HFFc6 (cell line): ENCODE measurements at places on chromosomes 7 and 10. TPM values are rescaled to one million over a fixed set of nuclear protein-coding genes. Genes with fewer than 3 reads are reported as not detected.

Gene FOXP2
- total RNA-seq: 0.02 to 0.36 TPM (median 0.32 TPM) in 3 replicates

Gene ITGA8
- not detected in 3 replicates for total RNA-seq

Gene ERVW-1
- not detected in 3 replicates for total RNA-seq

Gene CYP2E1
- 0.48 and 0.83 TPM in 2 replicates for total RNA-seq

Gene YKT6
- 173 to 174 TPM (median 174 TPM) in 3 replicates for total RNA-seq

Gene CRHR2
- total RNA-seq: not detected in 3 replicates

Gene HGF
- 0.92 to 5.6 TPM (median 1.1 TPM) in 3 replicates for total RNA-seq

Gene FAM25G
- total RNA-seq: not detected in 3 replicates

Gene PIP
- not detected in 3 replicates for total RNA-seq

- DNase-seq: no peak
- H3K36me3 ChIP-seq: no peaks in the 10 kb centered on the region; the same call in 1 of the 2 replicates
- no peaks in the 10 kb centered on the region for H3K4me1 ChIP-seq
- H3K27ac ChIP-seq: no peak overlapping the region
- H3K27me3 ChIP-seq: no peaks in the 10 kb centered on the region; the same call in 1 of the 2 replicates
Observed at GRCh38 chr10:108465871-108466641, 1301.5 kb upstream of the SORCS1 start.

DNA sequence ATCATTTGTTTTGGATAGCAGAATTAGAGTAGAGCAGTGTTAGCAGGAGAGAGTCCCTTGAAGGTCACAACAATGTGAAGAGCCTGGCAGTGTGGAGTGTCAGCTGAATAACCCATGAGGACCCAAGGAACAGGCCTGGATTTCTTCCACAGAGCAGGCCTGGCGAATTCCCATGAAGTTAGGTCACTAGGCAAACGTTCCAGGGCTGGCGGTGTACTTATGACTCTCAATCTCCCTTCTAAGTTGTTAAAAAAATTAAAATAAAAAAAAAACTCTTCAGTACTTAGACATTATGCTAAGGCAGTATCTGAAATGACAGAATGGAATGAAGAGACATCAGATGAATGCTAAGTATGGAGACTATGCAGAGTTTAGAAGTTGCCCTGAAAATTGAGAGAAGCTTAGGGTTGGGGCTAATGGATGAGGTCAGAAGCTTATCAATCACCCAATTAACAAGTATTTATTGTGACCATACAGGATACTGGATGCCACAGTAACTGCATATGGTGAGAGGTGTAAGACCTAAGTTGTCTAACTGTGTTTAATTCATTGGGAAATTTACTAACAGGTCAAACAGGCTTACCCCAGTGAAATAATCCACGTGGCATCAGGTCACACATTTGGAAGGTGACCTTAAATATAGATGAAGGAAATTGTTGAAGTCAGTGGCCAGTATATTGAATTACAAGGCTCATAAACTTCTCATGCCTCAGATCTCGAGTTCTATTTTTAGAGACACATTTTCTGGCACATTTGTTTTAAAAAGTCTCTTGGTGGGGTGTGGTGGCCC lies 126.2 kb upstream of the NRP1 start:
- no peaks in the 10 kb centered on the region for H3K36me3 ChIP-seq
- no peak overlapping the region for H3K4me3 ChIP-seq
- peak; percentile 71 for DNase-seq
- peaks cover 30% of the 10 kb centered on the region for H3K4me1 ChIP-seq
- no peaks in the 10 kb centered on the region for H3K27me3 ChIP-seq

DNA sequence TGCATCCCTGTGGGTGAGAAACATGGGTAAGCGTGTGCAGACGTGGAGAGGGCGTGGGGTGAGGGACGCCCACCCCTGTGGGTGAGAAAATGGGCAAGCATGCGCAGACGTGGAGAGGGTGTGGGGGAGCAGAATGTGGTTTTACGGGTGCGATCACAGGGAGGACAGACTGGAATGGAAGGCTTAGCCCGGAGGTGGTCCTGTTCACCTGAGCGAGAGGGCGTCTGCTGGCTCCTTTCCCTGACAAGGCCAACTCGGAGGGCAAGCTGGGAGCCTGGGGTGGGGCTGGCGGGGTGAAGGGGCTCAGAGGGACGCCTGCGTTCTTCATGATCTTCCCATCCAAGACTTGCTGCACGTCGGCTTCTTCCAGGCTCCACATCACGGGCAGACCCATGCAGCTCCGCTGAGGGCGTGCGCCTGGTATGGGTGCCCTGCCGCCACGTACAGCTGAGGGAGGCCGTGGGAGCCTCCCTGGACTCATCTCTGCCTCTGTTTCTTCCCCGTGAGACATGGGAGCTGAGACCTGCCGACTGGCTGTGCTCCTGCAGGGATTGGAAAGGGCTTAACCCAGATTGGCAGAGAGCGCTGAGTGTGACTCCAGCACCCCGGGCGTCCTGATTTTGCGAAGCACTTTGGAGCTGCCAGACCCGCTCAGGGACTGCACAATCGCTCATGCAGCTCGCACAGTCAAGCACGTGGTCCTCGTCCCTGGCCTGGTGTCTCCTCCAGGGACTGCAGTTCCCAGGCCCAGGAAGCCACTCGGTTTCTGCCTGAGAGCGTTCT lies 74.3 kb upstream of the SHH start:
- peaks cover 10% of the 10 kb centered on the region; the same call in 1 of the 2 replicates for H3K4me1 ChIP-seq
- DNase-seq: no peak
- H3K27ac ChIP-seq: no peak overlapping the region
- H3K27me3 ChIP-seq: peaks cover 8% of the 10 kb centered on the region
- peaks cover 4% of the 10 kb centered on the region; the same call in 1 of the 2 replicates for H3K36me3 ChIP-seq

DNA sequence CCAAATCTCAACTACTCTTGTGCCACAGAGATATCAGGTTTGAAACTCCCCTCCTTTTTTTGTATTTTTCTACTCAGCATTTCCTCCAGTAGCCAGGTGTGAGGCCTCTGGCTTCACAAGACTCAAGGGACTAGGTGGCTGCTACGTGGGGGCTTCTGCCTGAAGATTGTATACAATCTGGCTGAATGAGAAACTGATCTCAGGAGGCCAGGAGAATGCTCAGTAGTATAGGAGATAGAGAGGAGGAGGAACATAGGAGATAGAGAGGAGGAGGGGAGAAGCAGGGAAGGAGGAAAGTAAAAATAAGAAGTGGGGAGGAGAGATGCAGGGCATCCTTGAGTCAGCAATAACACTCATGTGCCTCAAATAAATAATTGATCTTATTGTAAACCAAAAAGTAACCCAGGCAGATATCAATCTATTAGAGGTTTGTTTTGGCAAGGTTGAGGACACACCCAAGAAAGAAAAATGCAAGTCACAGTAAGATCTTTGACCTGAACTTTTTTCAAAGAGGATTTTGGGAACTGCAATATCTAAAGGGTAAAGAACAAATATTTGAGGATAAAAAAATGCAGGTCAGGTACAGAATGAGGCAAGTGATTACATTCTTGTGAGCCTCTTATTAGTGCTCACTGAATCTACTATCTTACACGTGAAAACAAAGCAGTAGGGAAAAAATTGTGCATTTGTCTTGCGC lies 36.8 kb downstream of the AKR1C8 start:
- H3K4me3 ChIP-seq: no peak overlapping the region
- DNase-seq: no peak
- peaks cover 1% of the 10 kb centered on the region; the same call in 1 of the 2 replicates for H3K27me3 ChIP-seq
- no peaks in the 10 kb centered on the region for H3K4me1 ChIP-seq
- H3K36me3 ChIP-seq: no peaks in the 10 kb centered on the region

GRCh38 chr10:121241337-121241736 lies 356.9 kb downstream of the FGFR2 start:
- no peak overlapping the region for H3K27ac ChIP-seq
- no peak overlapping the region for H3K4me3 ChIP-seq
- no peaks in the 10 kb centered on the region for H3K27me3 ChIP-seq
- H3K36me3 ChIP-seq: peaks cover 5% of the 10 kb centered on the region; the same call in 1 of the 2 replicates
- no peak for DNase-seq
- H3K4me1 ChIP-seq: no peaks in the 10 kb centered on the region

DNA sequence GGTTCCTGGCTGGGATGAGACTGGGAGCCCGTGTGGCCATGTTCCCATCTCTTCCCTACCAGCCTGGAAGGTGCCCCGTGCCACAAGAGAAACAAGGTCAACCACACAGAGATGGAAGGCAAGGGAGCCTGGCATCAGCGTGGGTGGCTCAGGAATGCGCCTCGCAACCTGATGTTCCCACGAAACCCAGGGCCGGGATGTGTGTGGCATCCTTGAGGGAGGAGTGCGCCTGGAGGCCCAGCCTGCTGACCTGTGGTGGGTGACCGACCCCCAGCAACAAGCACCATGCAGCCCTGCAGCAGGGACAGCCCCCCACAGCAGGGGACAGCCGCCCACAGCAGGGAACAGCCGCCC lies 267.2 kb downstream of the ELFN1 start:
- H3K36me3 ChIP-seq: peaks cover 19% of the 10 kb centered on the region
- H3K4me3 ChIP-seq: no peak overlapping the region
- no peak overlapping the region for H3K27ac ChIP-seq

DNA sequence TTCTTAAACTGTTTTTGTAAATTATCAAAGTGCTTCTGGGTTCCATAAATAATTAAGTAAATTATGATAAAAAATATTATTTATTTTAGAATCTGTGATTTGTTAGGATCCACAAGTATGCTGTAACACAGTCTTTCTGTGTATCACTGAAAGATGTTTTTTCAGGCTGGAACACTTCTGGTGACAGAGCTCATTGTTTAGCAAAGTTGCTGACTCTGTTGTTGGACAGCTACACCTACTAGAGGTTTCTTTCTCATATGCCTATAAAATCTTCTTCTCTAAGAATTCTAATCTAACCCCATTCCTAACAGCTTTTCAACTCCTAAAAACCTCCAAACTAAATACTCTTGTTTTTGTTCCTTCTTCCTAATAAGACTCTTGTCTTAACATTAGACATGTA lies 176.8 kb downstream of the THSD7A start:
- no peak overlapping the region for H3K4me3 ChIP-seq
- H3K27ac ChIP-seq: no peak overlapping the region
- H3K4me1 ChIP-seq: no peaks in the 10 kb centered on the region
- H3K27me3 ChIP-seq: no peaks in the 10 kb centered on the region
- DNase-seq: no peak

DNA sequence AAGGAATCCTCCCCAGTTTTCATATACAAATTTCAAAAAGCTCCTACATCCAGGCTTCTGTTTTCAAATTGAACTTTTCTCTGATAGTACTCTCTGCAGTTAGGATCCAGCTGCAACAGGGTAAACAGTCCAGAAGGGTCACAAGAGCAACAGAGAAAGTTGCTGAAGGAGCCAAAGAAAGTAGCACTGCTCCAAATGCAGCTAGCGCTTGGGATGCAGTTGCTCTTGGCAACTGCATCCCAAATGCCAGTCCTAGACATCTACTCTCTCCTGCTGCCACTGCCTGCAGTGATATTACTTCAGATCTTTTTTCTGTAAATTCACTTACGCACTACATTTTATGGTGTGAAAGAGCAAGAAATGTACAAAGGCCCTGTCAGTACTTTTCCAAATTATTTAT lies 14.6 kb downstream of the GPR37 start:
- no peaks in the 10 kb centered on the region for H3K27me3 ChIP-seq
- no peaks in the 10 kb centered on the region for H3K4me1 ChIP-seq
- H3K36me3 ChIP-seq: no peaks in the 10 kb centered on the region

- no peak overlapping the region; the same call in 1 of the 2 replicates for H3K27ac ChIP-seq
- DNase-seq: peak; percentile 43
- peaks cover 17% of the 10 kb centered on the region; the same call in 1 of the 2 replicates for H3K36me3 ChIP-seq
- peaks cover 27% of the 10 kb centered on the region; the same call in 1 of the 2 replicates for H3K4me1 ChIP-seq
- peaks cover 7% of the 10 kb centered on the region for H3K27me3 ChIP-seq
Observed at GRCh38 chr7:100682228-100682741, 8.7 kb downstream of the GNB2 start.

DNA sequence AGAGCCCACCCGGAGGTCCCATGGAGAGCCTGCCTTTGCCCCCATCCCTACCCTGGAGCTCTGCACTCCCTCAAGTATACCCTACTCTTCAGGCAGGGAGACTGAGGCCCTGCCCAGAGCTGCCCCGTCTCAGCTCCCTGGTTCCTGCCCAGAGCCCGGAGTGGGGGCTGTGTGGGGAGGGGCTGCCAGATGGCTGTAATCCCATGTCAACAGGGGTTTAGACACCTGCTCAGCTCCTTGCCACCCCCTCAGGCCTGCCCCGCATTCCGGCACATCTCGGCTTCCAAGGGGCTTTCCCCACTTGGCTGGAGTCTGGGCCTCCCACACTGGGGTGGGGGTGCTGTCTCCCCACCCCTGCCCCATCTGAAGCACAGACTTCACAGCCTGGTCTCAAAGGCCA lies 20.9 kb upstream of the LFNG start:
- H3K4me1 ChIP-seq: peaks cover under 1% of the 10 kb centered on the region
- H3K4me3 ChIP-seq: no peak overlapping the region
- no peak overlapping the region for H3K27ac ChIP-seq
- H3K36me3 ChIP-seq: no peaks in the 10 kb centered on the region

- H3K4me1 ChIP-seq: no peaks in the 10 kb centered on the region
- H3K27ac ChIP-seq: no peak overlapping the region
- no peaks in the 10 kb centered on the region for H3K36me3 ChIP-seq
- H3K4me3 ChIP-seq: no peak overlapping the region
- DNase-seq: no peak
Observed at GRCh38 chr7:95444796-95445195, 10.0 kb upstream of the PON2 start.

DNA sequence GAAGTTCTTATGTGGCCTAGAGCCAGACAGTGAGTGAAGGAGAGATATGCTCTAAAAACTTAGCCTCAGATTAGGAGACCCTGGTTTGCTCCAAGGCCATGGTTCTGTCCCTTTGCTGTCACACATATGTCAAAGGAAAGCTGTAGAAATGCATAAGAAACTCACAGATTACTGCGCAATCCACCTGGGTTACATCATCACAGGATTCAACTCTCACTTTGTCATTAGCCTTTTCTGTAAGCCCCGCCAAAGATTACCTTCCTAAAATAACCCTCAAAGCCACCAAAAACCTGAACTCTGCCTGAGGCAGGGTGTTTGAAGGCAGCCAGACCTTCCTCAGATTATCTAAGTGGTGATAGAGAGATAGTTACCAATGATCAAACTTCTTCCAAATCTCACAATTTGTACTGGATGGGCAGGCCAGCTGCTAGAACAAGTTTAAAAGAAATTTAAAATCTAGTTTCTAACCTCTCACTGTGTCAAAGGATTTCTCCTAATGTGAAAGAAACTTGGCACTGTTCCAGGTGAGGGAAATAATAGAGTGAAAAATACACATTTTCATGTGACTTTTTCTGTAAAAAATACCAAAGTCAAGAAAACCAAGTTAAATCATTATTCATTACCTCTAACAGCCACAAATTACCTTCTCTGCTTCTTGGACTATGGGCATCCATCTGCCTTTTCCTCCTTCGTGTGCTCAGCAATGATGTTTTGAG lies 567.2 kb downstream of the SUGCT start:
- no peak overlapping the region for H3K4me3 ChIP-seq
- H3K27me3 ChIP-seq: peaks cover 2% of the 10 kb centered on the region; the same call in 1 of the 2 replicates
- H3K4me1 ChIP-seq: peaks cover 34% of the 10 kb centered on the region
- peaks cover 4% of the 10 kb centered on the region; the same call in 1 of the 2 replicates for H3K36me3 ChIP-seq

DNA sequence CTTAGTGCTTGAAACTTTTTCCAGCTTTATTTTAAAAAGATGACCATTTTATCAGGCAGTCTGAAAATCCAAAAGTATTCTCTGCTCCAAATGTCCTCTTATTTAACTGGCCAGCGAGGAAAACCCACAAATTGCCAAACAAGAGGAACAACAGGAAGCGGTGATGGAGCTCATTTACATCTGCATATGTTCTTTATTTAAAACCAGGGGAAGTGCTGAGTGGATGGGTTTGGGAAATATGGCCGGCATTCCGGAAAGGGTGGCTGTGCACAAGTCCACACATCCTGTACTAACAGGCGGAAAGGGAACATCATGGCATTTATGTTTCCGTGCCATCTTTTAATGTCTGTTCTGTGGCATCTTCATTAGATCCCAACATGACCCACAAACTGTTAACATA lies 974.5 kb downstream of the LRMDA start:
- DNase-seq: no peak
- H3K36me3 ChIP-seq: peaks cover 4% of the 10 kb centered on the region; the same call in 1 of the 2 replicates
- H3K4me3 ChIP-seq: no peak overlapping the region
- no peak overlapping the region for H3K27ac ChIP-seq
- no peaks in the 10 kb centered on the region for H3K27me3 ChIP-seq
- peaks cover 21% of the 10 kb centered on the region for H3K4me1 ChIP-seq

GRCh38 chr10:49619613-49620012 lies 5.8 kb downstream of the CHAT start:
- H3K4me3 ChIP-seq: no peak overlapping the region
